ENCODE measurements at places on chromosomes 4 and X. TPM values are rescaled to one million over a fixed set of nuclear protein-coding genes. Genes with fewer than 3 reads are reported as not detected.

GRCh38 chr4:114921790-114922591 lies 191.4 kb downstream of the NDST4 start:
- no peak for DNase-seq

DNA sequence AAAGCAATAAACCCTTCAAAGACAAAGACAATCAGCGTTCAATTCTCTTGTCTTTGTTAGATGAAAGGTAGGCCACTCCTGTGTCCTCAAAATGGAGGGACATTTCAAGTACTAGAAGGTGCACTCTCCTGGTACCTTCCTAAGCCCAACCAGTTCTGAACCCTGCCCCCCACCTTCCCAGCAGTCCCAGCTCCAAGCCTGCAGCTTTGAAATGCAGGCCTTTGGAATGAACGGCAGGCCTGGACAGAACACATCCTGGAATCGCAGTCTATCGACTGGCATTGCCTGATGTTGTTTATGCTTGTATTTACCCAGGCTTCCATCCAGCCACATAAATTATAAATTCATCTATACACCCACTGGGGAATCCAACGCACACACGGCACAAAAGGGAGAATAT lies 47.4 kb downstream of the RASGEF1B start:
- no peak for DNase-seq

GRCh38 chrX:13655674-13656073 lies 2.7 kb downstream of the TCEANC start:
- no peak for DNase-seq

GRCh38 chr4:25110527-25111329 lies 49.5 kb downstream of the SEPSECS start:
- DNase-seq = no peak

The F8A1 gene
- not detected for total RNA-seq

The PRICKLE3 gene
- 8.3 TPM for total RNA-seq

DNA sequence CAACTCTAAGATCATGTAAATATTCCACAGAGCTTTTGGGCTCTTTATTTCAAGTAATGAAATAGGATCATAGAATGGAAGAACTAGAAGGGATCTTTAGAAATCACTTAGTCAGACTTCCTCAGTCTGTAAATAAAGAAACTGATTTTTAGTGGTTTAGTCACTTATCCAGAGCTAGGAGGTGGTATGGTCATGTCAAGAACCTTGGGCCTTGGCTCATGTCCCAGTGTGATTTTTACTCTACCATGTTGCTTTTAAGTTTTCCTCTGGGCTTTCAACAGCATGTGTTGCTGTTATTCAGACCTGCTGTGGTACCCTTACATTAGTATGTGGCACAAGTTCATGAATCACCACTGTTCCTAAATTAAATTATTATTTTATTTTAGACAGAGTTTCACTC lies 184.9 kb downstream of the FRAS1 start:
- DNase-seq = no peak

The DAPP1 gene
- total RNA-seq = not detected

DNA sequence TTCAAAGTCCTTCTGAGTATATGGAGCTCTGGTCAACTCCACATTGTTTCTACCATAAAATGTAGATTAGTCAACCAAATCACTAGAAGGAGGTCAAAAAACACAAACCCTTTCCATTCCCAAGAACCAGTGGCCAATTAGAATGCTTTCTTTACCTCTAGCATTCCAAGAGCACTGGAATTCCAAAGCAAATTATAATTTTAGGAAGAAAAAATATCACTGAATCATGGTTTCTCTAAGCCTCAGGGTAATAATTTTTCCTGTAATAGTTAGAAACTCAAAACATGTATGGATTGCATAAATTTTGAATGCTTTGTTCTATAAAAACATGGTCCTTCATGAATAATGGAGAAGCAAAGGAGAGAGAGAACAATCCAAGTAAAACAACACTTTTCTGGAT lies 39.5 kb downstream of the LEF1 start:
- DNase-seq = no peak

DNA sequence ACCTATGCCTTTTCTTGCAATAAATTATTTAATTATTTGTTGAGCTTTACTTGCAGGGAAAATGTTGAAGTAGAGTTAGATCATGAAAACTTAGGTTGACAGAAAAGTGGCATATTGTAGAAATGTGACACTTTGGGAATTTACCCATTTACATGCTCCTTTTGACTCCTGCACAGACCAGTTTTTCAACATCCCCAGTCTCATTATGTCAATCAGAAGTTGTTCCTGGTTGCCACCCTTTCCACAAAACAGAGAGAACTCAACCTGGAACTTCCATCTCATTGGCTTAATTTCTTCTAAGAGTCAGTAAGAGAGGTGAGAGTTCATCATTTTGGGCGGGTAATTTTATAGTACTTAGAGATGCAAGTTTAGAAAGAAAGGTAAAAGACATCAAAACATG lies 284.6 kb upstream of the ANKRD50 start:
- DNase-seq = no peak

DNA sequence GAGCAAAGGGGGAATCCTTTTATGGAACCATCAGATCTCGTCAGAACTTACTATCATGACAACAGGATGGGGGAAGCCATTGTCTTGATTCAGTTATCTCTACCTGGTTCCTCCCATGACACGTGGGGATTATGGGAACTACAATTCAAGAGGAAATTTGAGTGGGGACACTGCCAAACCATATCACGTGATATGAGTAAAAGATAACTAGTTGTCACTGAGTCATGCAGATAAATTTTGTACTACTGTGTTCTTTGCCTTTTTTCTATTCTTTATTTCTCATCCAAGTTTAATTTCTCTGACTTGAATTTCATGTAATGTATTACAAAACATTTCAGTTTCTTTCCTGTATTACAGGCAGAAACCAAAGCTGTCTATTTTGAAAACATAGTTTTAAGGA lies 383.2 kb downstream of the EPHA5 start:
- no peak for DNase-seq

The ERCC6L gene
- 4.3 TPM for total RNA-seq

GRCh38 chr4:122086338-122087065 lies 65.6 kb upstream of the BLTP1 start:
- DNase-seq = no peak

Data from MG63 (cell line).